ENCODE measurements at places on chromosomes 1 and 21. TPM values are rescaled to one million over a fixed set of nuclear protein-coding genes. Genes with fewer than 3 reads are reported as not detected.
A peak's percentile ranks its signal among the peaks of the same experiment; 100 is the strongest.

GRCh38 chr1:201213926-201214325 is 23.3 kb downstream of the IGFN1 start:
- no peaks in the 10 kb centered on the region for H3K36me3 ChIP-seq
- H3K27me3 ChIP-seq = peaks cover 30% of the 10 kb centered on the region
- no peak overlapping the region for H3K27ac ChIP-seq
- H3K4me3 ChIP-seq = no peak overlapping the region
- H3K4me1 ChIP-seq = no peaks in the 10 kb centered on the region

GRCh38 chr21:14523234-14523633 is 22.9 kb downstream of the SAMSN1 start:
- peaks cover 71% of the 10 kb centered on the region for H3K4me1 ChIP-seq
- peak overlapping the region; percentile 75 for H3K4me3 ChIP-seq
- peak overlapping the region; percentile 96 for H3K27ac ChIP-seq
- peak; percentile 48 for DNase-seq
- H3K36me3 ChIP-seq = peaks cover 12% of the 10 kb centered on the region
- H3K27me3 ChIP-seq = no peaks in the 10 kb centered on the region

DNA sequence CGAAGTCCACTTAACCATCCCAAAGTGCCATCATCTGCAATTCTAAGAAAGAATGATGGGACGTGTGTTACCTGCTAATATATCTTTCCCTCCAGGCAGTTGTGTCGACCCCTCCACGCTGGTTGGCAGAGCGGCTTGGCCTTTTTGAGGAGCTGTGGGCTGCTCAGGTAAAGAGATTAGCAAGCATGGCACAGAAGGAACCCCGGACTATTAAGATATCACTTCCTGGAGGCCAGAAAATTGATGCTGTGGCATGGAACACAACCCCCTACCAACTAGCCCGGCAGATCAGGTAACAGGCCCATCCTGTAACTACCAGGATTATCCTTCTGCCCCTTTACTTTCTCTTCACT is 520 bp downstream of the TARS2 start:
- peaks cover 17% of the 10 kb centered on the region for H3K4me1 ChIP-seq
- H3K27me3 ChIP-seq = no peaks in the 10 kb centered on the region
- H3K4me3 ChIP-seq = peak overlapping the region; percentile 98
- peaks cover 5% of the 10 kb centered on the region for H3K36me3 ChIP-seq
- no peak for DNase-seq

DNA sequence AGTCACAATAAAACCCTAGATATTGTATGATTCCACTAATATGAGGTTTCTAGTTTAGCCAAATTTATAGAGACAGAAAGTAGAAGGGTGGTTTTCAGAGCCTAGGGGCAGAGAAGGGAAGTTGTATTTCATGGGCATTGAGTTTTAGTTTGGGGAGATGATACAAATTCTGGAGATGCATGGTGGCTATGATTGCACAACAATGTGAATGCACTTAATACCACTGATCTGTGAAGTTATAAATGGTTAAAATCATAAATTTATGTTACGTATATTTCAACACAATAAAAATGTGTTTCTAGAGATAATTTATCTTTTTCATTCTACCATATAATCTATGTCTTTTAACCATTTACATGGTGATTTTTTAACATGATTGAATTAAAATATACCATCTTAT is 779.3 kb upstream of the BRINP3 start:
- no peak overlapping the region for H3K4me3 ChIP-seq
- no peaks in the 10 kb centered on the region for H3K4me1 ChIP-seq
- no peaks in the 10 kb centered on the region for H3K36me3 ChIP-seq
- no peak for DNase-seq
- H3K27ac ChIP-seq = no peak overlapping the region

GRCh38 chr1:112877750-112878149 is 78.2 kb downstream of the SLC16A1 start:
- no peak for DNase-seq
- no peak overlapping the region for H3K4me3 ChIP-seq
- peaks cover 14% of the 10 kb centered on the region for H3K27me3 ChIP-seq
- peaks cover 6% of the 10 kb centered on the region for H3K4me1 ChIP-seq

DNA sequence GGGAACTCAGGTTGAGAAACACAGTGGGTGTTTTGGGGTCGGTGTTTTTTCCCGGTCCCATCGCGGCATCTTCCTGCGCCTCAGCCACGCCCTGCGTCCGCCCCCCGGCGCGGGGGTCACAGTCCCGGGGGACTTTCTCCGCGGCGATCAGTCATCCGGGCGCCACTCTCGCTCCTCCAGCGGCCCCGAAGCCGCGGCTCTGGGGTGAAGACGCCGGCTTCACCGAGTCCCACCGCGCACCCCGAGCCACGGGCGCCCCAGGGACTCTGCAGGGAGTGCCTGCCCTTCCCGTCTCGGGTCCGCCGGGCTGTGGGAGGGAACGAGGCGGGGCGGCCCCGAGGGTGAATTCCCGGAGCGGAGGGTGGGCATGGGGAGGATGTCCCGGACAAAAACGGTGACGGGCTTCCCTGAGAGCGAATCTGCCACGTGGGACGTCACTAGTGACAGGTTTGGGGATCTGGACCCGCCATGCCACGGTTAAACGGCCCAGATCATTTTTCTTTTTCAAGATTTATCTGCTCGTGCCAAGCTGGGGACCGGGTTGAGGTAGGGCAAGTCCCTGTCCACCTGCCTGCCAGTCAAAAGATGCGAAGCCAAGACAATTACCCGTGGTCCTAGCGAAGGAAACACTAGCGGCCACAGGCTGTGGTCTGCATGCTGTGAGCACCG is 717 bp upstream of the BATF3 start:
- peak overlapping the region; percentile 78 for H3K27ac ChIP-seq
- peaks cover 80% of the 10 kb centered on the region for H3K4me1 ChIP-seq
- H3K4me3 ChIP-seq = peak overlapping the region; percentile 96

DNA sequence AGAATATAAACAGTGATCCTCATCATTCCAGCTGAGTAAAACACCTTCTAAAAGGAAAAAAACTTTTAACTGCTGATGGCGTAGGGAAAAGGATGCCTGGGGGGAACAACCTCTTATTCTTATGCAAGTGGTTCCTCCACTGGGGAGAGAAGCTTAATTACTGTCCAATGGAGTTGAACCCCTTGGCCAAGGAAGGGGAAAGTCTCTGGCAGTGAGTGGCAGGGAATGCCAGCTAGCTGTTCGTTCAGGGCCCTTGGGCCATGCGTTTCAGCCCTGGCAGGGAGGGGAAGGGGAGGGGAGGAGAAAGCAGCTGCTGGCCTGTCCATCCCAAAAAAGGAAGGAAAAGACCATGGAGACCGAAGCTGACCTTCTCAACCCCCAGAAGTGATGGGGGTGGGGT is 22.6 kb upstream of the SYCP1 start:
- no peaks in the 10 kb centered on the region for H3K4me1 ChIP-seq
- H3K4me3 ChIP-seq = no peak overlapping the region
- H3K36me3 ChIP-seq = no peaks in the 10 kb centered on the region

DNA sequence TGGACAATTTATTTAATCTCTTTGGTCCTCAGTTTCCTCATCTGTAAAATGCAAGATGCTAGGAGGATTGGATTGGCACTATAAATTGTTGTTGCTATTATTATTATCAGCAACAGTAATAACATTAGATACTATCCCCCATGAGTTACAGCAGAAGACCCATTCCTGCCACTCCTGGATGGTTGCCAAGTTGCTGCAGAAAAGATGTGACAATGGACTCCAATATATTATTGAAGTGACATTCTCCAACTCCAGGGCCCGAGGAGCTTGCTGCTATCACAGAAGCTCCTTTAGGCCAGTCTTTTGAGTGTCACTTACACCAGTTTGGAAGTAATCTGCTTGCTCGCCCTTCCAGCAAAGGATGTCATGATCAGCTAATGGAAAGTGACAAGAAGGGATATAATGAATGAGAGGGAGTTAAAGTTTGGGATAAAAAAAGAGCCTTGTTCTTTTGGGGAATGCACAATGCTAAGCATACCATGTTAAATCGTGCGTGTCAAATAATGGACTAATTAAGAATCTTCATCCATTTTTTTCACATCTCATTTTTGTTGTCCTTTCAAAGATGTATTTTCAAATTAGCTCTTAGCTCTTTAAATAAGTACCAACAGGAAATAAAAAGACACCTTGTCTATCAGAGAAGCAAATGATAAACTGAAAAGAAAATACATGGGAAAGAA is 19.5 kb upstream of the PROX1 start:
- no peak for DNase-seq
- H3K27me3 ChIP-seq = peaks cover 15% of the 10 kb centered on the region
- no peak overlapping the region for H3K4me3 ChIP-seq
- no peaks in the 10 kb centered on the region for H3K4me1 ChIP-seq
- no peaks in the 10 kb centered on the region for H3K36me3 ChIP-seq

DNA sequence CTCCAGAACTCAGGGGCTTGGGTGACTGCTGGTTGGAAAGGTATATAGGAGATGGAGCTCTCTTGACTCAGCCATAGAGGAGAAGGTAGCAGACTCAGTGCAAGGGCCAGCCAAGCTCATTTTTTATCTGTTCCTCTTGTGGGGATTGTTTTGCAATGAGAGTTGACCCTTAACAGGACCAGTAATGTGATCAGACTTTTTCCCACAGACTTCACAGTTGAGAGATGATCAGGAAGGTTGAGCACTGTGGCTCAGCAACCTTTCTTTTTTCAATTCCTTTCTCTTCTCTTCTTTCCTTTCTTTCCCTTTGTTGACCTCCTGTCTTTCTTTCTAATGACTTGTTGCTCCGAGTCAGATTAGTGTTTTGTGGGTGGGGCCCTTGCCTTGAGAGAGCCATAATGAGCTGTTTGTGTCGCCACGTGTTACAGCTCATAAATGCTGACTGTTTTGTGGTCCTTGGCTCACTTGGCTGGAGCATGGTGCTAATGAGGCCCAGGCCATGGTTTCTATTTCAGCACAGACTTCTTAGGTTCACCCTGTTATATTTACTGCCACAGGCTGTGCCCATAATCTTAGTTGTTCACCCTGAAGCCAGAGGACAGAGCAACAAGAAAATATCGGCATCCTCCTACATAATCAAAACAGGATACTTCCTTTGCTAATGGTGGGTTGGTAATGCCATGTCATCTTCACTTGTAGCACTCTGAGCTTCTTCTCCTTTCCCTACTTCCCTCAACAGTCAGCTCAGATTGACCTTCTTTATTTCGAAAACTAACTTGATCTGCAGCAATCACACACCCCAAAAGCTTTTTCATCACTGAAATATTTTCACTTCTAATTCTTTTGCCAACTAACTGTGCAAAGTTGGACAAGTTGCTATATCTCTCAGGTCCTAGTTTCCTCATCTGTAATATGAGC is 13.9 kb downstream of the ADAM30 start:
- no peak overlapping the region for H3K4me3 ChIP-seq
- no peak overlapping the region for H3K27ac ChIP-seq
- H3K4me1 ChIP-seq = no peaks in the 10 kb centered on the region
- no peak for DNase-seq

DNA sequence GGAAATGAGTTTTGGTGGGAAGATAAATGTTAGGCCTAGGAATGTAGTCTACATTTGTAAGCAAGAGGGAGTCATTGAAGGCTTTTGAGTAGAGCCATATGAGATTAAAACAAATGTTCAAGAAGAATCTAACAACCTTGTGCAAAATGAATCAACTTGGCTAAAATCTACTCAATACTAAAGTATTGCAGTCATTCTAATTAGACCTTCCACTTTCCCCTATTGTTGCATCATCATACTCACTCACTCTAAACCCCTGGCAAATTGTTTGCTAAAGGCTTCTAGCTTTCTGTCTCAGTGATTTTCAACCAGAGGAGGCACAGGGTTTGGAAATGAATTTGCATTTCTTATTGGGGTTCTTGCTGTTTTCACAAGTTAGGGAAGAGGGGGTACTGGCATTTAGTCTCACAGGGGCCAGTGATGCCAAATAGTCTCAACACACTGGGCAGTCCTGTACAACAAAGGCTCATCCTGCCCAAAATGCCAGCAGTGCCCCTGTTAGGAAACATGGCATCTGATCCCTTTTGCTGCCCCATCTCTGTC is 85.3 kb downstream of the SEC16B start:
- no peak overlapping the region for H3K4me3 ChIP-seq
- H3K36me3 ChIP-seq = no peaks in the 10 kb centered on the region
- no peaks in the 10 kb centered on the region for H3K4me1 ChIP-seq
- no peaks in the 10 kb centered on the region for H3K27me3 ChIP-seq
- no peak overlapping the region for H3K27ac ChIP-seq

GRCh38 chr1:46817814-46818213 is 19.0 kb downstream of the CYP4B1 start:
- no peak for DNase-seq
- H3K4me3 ChIP-seq = no peak overlapping the region
- H3K36me3 ChIP-seq = no peaks in the 10 kb centered on the region
- H3K27ac ChIP-seq = no peak overlapping the region

GRCh38 chr1:164578479-164579200 is 19.7 kb downstream of the PBX1 start:
- H3K4me1 ChIP-seq = no peaks in the 10 kb centered on the region
- no peaks in the 10 kb centered on the region for H3K27me3 ChIP-seq
- no peak overlapping the region for H3K27ac ChIP-seq
- no peaks in the 10 kb centered on the region for H3K36me3 ChIP-seq
- DNase-seq = no peak

GRCh38 chr1:225987491-225988316 is 11.4 kb downstream of the SDE2 start:
- H3K4me1 ChIP-seq = peaks cover 42% of the 10 kb centered on the region
- peak overlapping the region; percentile 1 for H3K27ac ChIP-seq
- no peak overlapping the region for H3K4me3 ChIP-seq
- H3K27me3 ChIP-seq = no peaks in the 10 kb centered on the region
- DNase-seq = no peak
- peaks cover 12% of the 10 kb centered on the region for H3K36me3 ChIP-seq

- no peaks in the 10 kb centered on the region for H3K36me3 ChIP-seq
- H3K4me3 ChIP-seq = no peak overlapping the region
- no peak overlapping the region for H3K27ac ChIP-seq
- no peaks in the 10 kb centered on the region for H3K4me1 ChIP-seq
- no peak for DNase-seq
- H3K27me3 ChIP-seq = no peaks in the 10 kb centered on the region
Observed at GRCh38 chr1:208007319-208007937, 96.5 kb upstream of the CD34 start.

Gene PLEKHA6
- 3.4 TPM for total RNA-seq

Gene NTRK1
- 21.4 TPM for total RNA-seq

Gene GJA4
- 0.44 TPM for total RNA-seq

Gene S100A3
- not detected for total RNA-seq

All from activated T-cell treated with anti-CD3 and anti-CD28 coated beads, Interleukin-2, amount 50 U/mL, for 72 hours (primary cell).